Astrocyte of the spinal cord (primary cell): ENCODE measurements at places on chromosomes 11 and 22.
A peak's percentile ranks its signal among the peaks of the same experiment; 100 is the strongest.

DNA sequence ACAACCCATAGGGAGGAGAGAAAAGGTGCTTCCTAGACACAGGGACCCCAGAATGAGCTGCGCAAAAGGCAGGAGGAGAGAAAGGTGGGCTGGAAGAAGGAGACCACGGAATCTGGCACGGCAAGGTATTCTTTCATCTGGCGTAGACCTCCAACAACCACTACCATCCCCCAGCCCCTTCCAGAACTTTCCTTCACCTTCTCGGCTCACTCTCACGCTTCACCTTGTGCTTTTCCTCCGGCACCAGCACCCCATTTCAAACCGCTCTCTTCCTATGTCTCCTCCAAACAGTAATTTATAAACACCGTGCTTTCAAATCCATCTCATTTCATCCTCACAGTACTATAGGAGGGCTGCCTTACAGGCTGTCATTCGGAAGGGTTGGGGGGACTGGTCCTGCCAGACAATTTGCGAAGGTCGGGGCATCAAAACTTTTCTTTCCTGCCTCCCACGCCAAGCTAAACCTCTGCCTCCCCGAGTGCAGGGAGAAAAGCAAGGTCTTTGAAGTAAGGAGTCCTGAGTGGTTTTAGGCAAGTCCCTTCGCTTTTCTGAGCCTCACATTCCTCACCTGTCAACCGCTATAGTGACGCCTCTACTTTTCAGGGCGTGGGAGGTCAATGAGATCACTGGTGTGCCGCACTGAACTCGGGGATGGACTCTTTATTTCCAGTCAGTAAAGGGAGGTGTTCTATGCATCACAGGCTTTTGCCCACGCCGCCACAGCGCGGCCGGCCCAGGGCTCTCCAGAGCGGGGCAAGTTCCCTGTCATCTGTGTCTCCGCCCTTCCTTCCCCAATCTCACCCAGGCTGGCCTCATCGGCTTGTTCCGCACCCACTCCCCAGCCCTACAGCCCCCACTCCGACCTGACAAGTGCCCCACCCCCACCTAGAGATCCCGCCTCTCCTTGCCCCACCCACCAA is 800 bp downstream of the KCTD21 start:
- no peak for DNase-seq

- no peak for DNase-seq
Observed at GRCh38 chr11:65573391-65574079, 1.2 kb downstream of the FAM89B start.

- no peak for DNase-seq
Observed at GRCh38 chr11:19558189-19558986, 154.2 kb upstream of the NAV2 start.

- DNase-seq = no peak
Observed at GRCh38 chr11:93783362-93783761, 720 bp upstream of the MED17 start.

GRCh38 chr11:12154871-12155668 is 44.7 kb downstream of the MICAL2 start:
- DNase-seq = no peak

- no peak for DNase-seq
Observed at GRCh38 chr11:2143799-2144543, 4.8 kb upstream of the IGF2 start.

DNA sequence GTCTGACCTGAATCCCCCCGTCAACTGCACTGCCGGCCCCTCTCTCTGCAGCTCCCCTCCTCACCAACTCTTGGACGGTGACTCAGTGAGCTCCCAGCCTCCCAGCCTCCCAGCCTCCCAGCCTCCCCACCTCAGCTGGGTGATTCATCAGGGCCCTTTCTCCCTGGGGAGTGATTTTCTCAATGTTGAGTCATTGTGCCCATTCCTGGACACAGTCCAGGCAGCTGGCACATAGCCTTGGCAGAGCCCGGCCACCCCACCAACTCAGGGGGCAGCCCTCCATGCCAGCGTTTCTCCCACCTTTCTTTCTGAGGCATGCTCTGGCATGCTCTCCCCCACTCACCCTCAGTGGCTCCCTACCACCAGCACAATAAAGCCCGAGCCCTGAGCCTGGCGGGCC is 30.7 kb downstream of the PDE2A start:
- peak; percentile 18 for DNase-seq

GRCh38 chr11:8192016-8192895 is 23.4 kb upstream of the RIC3 start:
- peak; percentile 59 for DNase-seq

- no peak for DNase-seq
Observed at GRCh38 chr11:107675902-107676301, 36.0 kb downstream of the SLN start.

DNA sequence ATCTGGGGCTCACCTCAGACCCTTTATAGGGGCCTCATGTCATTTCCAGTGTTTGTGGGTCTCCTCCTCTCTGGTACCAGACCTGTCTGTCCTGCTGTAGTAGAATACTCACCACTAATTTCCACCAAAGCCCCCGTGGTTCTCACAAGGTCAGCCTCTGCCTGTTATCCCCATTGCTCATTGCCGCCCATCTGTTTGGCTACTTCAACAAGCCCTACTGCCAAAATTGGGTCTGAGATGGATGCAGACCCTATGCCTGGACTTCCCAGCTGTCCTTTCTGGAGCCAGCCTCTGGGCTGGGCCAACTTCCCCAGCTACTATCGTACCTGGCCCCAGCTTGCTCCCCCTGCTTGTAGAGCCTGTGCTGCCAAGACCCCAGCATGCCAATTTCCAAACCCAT is 152.1 kb upstream of the ISX start:
- no peak for DNase-seq

GRCh38 chr22:49479566-49479965 is 348.1 kb downstream of the BRD1 start:
- no peak for DNase-seq

DNA sequence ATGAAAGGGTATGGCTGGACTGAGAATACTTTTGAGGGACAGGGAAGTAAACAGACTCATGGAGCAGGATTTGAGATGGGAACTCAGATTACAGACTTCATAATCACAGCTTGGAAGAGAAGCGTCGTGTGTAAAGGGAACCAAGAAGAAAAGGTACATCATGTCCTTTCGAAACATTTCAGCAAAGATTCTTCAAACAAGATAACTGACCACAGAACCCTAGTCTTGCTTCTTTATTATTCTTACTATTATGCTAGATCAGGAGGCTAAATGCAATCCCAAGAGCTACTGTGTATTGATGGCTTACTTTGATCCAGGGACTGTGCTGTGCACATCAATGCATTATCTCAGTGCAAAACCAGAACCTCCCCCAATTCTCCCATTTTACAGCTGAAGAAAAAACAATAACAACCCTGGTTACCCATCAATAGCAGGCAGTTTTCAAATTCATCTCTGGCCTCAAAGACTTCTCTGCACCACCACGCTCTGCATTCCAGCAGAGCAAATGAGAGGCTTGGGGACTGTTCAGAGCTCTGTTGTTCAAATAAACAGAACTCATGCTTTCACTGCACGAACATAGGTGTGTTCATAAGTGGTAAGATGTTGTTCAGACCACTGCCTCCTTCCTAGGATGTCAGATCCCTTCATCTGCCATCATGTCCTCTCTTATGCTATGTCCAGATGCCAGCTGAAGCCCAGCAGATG is 104.8 kb upstream of the NAV2 start:
- peak; percentile 32 for DNase-seq

DNA sequence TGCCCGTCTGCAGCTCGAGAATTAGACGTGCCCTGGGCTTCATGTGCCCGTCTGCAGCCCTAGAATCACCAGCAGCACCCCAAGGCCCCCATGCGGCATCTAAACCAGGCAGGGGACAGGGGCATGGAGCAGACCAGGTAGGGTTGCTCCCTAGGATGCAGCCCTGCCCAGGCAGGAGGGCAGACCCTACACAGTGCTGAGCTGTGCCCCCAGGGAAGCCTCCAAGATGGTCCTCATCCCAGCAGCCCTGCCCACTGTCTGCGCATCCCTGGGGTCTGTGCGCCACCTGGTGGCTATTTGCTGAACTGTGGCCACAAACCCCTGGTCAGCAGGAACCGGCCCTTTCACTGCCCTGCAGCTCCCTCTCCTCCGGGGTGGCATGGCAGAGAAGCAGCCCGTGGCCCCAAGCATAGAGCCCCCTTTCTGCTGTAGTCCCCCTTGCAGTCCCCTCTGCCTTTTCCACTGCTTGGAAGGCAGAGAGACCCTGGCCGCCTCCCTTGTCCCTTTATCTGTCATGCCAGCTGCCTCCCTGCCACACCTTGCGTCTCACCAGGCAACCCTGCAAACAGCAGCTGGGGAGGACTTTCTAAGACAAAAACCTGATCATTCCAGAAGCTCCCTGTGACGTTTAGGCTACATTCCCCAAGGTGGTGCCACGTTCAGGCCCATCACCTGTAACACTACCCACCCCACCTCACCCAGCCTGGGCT is 86.6 kb downstream of the KCNQ1 start:
- DNase-seq = peak; percentile 41

GRCh38 chr11:34602245-34602644 is 18.6 kb upstream of the EHF start:
- no peak for DNase-seq

GRCh38 chr11:35675901-35676610 is 13.5 kb downstream of the TRIM44 start:
- peak; percentile 16 for DNase-seq

GRCh38 chr22:47612311-47612910 is 850.0 kb downstream of the TBC1D22A start:
- DNase-seq = no peak

DNA sequence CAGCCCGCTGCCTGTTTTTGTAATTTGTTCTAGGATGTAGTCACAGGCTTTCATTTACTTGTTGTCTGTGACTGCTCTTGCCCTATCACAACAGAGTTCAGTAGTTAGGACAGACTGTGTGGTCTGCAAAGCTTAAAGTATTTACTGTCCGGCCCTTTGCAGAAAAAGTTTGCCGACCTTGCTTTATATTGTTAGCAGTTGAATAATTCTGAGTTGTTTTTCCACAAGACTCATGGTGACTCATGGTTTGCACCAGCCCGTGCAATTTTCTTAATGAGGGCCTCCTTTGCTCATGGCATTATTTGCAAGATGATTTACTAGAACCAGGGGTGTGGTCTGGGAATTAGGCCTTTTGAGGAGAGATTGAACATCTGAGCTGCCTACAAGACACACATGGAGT is 110.6 kb downstream of the SCN3B start:
- peak; percentile 75 for DNase-seq

DNA sequence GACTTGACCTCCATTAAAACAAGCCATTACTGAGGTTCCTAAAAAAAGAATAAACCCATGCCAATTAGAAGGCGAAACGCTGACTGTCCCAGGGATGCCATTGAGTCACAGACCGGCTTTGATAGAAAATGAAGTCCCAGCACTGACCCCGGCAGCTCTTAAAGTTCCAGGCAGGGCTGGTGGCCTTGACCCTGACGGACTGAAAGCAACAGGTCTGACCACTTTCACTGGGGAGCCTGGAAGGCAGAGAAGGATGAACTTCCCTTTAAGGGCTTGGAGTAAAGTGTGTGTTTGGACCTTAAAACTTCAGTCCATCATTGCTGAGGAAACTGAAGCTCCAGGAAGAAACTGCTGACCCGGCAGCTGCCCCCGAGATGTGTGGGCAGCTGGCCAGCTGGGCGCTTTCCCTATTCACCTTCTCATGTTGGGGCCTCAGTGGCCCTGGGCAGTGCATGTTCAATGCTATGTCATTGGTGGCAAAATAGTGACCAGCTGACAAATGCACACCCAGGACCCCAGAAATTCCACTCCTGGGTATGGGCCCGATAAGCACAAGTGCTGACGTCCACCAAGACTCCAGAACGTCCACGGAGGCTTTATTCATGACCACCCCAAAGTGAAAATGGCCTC is 18.9 kb upstream of the EFCAB6 start:
- DNase-seq = no peak

DNA sequence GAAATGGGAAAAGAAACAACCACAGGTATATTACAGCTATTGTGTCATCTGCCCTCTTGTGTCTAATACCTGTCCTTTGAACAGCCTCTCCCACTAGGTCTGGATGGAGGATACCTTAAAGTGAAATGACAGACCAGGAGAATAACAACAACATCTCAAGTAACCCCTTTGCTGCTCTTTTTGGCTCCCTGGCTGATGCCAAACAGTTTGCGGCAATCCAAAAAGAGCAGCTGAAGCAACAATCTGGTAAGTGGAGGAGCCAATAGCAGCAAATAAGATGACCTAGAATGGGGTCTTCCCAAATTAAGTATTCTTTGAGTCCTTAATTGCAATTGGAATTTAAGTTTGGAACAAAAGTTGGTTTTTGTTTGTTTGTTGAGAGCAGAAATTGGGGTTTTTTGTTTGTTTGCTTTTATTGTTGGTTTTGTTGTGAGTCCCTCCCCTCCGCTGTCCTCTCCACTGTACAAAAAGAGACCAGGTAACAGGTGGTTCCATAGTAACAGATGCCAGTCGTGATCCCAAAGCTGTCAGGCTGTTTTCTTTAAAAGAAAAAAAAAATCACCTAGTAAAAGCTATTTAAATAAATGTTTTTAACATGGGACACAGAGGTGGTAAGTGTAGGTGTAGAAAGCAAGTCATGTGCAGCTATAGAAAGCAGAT is 5.7 kb downstream of the UBE4A start:
- DNase-seq = no peak

GRCh38 chr22:20021196-20022181 is 579 bp downstream of the TANGO2 start:
- peak; percentile 20 for DNase-seq

DNA sequence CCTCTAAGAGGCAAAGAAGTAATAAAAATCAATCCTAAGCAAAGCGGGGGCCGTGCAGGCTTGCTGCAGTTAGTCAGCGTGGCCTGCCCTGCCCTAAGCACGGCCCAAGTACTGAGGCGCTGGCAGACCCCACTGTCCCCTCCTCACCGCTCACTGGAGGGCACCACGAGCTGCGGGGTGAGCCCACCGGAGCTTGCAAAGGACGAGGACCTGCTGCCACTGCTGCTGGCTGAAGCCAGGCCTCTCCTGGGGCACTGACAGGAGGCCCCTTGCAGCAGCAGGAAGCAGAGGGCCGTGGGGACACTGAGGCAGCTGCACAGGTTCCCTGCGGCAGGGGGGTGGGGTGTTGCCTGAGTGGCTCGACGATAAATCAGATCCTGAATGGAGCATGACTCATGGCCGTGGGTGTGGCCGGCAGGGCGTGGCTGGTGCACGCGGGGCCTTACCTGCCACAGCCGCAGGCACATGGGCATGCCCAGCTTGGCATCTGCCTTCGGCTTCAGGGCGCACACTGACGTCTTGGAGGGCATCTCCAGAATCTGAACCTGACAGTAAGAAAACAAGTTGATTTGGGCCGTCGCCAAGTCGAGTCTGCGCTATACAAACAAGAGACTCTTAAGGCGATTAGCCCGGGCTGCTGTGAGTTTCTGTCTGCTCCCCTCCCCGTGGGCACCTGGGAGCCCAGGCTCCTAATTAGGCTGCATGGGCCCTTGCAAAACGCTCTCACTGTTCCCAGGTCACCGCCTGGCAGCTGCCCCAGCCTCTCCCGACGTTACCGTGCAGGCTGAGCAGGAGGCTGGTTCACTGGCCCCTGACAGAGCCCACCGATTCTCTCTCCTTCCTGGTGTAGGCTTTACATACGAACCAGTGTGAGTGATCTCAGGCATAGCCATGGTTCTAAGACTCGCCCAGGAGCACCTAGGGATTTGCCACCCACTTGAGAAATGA is 45.9 kb downstream of the TBX1 start:
- no peak for DNase-seq
